ENCODE measurements at places on chromosomes 11 and 22.

DNA sequence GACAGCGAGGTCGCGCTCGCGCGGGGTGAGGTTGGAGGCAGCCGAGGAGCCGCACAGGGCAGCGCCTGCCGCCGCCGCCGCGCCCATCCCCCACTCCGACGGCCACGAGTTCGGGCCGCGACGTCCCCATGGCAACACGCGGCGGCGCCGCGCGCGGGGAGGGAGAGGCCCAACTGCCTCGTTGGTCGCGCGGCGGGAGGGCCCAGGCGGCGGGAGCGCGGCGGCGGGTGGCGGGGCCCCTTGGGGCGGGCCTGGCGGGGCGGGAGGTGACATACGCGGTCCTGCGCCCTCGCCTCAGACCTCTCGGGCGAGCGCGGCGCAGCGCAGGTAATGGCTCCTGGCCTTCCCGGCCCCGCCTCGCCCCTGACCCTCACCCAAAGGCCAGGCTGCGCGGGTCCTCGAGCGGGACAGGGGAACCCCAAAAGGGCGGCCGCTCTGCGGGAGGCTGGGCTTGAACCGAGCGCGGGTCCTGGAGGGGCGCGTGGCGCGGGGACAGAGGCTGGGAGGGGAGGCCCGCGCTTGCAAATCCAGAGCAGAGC is at the start of gene DEUP1:
DEUP1 (plus strand) TSS at position 297 of the 539 bp plus-strand sequence. CDS start 1,518 bp downstream, outside the sequence.
- DNase-seq: no peak

DNA sequence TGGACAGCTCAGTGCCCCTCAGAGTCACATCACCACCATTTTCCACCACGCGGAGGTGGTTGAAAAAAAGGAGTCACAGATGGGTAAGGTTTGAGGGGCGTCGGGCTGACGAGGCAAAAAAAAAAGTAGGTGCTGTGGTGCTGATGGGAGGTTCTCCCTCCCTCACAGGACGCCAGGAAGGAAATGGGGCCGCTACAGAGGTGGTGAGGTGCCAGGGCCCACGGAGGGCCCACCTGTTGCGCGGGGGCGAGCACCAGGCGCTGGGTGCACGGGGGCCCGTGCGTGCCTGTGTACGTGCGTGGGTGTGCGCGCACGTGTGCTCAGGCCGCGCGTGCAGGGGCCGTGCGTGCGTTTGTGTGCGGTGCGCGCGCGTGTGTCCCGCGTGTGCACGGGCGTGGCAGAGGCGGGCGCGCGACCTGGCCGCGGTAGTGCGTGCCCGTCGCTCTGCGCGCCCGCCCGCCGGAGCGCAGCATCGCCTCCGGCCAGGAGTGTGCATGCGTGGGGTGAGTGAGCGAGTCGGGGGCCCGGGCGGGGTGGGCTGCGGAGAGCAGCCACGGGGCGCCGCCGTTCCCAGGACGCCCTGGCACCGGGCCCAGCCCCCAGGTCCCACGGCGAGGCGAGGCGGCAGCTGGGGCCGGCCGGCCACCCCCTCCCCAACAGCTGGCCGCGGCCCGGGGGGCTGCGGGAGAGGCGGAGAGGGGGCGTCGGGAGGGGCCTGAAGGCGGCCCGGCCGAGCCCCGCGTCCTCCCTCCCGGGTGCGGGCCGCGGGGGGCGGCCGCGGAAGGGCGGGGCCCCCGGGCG is 2.8 kb downstream of the PDGFB start:
- DNase-seq: peak; percentile 46

- no peak for DNase-seq
Measured at GRCh38 chr11:48105096-48105990, 111.3 kb upstream of the OR4B1 start.

DNA sequence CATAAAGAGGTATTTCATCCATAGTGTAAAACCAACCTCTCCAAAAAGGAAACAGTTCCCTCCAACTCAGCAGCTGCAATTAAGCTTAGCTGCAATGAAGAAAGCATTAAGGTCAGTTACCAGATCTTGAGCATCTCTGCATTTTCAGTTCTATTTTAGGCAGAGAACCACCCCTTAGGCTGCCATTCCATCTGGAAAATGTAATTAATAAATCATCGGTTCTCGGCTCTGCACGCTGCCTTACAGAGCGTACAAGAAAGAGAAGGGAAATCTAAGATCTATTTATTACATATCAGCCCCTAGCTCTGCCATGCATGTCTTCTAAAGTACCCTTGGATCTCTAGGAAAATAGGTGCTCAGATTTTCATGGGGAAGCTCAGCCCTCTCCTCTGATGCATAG is 71.5 kb downstream of the RCN1 start:
- DNase-seq: no peak

DNA sequence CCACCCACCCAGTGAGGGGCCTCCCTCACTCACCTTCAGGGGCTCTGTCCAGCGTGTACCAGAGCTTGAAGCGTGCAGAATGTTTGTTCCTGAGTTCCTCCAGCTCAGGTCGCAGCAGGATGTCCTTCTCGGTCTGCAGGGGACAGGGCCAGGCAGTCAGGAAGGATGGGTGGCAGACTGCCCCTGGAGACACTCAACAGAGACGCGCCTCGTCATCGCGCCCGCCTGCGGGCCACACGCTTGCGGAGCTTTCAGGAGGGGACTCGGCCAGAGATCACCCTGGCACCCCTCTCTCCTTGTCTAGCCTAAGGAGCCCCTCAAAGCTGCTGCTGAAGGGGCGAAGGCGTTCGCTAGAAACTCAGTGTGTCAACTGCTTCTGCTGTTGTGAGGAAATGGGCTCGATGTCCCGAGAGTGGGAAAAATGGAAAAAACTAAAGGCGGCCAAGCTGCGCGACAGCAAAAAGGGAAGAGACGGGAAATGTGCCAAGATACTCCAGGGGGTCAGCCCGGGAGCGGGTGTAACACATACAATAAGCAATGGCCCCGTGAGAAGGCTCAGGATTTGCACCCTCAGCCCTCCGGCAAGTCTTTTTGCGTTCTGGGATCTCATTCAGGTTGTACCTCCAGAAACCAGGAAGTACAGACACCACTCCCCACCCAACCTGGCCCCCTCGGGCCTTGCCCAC is 9.2 kb upstream of the POLDIP3 start:
- DNase-seq: no peak
